ENCODE measurements at places on chromosomes 1 and 21.

DNA sequence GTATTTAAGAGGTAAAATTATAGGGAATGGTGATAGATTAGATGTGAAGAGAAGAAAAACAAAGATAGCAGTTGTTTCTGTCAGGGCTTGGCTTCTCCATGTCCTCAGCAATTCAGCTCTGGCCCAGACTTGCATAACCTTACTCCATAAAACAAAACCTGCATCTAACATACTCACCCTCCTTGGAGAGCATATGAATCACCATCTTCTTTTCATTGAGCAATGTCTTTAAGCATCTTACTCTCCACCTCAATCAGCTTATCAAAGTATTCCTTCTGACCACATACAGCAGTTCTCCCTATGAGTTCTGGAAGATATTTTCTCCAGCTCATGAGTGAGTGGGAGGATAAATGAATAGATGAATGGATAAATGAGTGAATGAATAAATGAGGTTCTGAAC lies 49.0 kb downstream of the RAB3B start:
- DNase-seq: no peak

- DNase-seq: no peak
Observed at GRCh38 chr1:28835237-28835650, 23.3 kb downstream of the OPRD1 start.

- no peak for DNase-seq
Observed at GRCh38 chr1:239977416-239977815, 114.3 kb upstream of the FMN2 start.

DNA sequence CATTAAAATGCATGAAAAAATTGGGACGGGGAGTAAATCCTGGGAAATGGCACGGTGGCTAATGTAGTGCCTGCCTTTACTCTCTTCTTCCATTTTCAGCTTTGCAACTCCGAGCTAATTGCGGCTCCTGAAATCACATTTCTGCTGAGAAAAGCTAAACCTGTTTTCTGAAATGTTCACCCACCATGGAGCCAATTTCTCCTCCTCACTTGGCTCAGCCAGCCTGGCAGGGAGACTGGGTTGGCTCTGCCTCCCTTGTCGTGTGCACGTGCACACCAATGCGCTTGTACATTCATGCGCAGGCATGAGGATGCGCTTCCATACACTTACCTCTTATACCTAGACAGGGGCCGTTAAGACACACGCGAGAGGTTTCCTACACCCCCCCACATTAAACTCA lies 165.4 kb downstream of the PLXNA2 start:
- no peak for DNase-seq

- no peak for DNase-seq
Observed at GRCh38 chr1:78715181-78715661, 65.6 kb downstream of the IFI44 start.

DNA sequence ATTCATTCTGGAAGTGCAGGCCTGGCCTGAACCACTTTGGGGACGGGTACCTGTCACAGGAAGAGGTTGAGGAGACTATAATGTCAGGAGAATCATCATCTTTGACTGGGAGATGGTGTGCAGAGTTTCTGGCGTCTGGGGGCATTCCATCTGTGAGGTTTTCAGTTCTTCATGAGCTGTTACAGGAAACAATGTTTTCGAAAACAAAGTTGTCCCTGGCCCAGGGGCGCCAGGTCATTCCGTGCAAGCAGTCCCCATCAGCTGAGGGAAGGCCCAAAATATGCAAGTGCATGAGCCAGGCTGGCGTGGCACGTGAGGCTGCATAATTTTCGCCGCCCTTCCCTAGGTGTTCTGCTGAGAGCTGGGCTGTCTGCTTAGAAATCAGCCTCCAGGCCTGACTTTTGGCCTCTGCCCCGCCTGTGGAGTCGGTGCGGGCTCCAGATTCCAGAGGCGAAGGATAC lies 68.4 kb upstream of the ATP5PO start:
- DNase-seq: no peak

DNA sequence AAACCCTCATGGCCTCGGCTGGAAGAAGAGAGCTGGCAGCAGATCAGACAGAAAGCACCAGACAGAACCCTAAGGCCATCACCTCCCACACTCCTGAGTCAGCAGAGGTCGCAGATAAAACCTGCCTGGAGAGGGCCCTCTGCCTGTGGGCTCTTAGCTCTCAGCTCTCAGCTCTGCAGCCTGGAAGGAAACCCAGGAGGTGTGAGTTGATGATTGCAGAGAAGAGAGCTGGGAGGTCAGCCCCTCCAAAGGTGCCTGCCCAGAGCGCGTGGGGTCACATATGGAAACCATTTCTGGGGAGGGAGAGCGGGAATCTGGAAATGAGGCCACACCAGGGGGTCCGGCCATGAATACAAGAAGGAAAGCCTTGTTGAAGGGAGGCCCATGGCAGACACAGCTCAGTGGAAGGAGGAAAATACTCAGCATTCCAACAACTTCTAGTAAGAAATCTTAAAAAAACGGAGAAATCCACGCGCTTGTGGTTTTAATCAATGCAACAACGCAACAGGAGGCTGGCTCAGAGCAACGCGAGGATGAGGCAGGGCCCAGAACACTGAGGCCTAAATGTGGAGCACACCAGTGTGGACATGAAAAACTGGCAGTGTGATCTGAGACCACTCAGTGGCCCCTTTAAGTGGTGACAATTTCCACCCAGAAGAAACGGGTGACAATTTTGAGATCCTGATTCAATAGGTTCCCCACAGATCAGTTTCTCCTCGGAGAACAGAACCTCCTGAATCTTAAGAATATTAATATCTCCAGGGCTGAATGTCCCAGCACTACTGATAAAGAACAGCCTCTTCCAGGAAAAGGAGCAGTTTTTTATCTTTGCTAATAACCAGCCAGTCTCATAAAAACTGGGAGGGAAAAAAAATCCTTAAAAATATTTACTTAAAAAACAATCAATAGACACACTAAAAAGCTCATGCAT lies 45.7 kb downstream of the PSMG1 start:
- no peak for DNase-seq

- no peak for DNase-seq
Observed at GRCh38 chr1:119440721-119441307, 25.9 kb downstream of the HSD3B2 start.

DNA sequence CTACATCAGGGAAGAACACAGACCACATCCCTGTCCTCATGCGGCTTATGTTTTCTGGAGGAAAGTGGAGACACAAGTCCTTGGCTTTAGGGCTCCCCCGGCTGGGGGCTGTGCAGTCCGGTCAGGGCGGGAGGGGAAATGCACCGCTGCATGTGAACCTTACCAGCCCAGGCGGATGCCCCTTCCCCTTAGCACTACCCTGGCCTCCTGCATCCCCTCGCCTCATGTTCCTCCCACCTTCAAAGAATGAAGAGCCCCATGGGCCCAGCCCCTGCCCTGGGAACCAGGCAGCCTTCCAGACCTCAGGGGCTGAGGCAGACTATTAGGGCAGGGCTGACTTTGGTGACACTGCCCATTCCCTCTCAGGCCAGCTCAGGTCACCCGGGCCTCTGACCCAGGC lies 45.5 kb downstream of the TNNT2 start:
- no peak for DNase-seq

- no peak for DNase-seq
Observed at GRCh38 chr1:170660871-170661645, 2.9 kb upstream of the PRRX1 start.

- no peak for DNase-seq
Observed at GRCh38 chr1:109721042-109721441, 9.0 kb downstream of the GSTM5 start.

DNA sequence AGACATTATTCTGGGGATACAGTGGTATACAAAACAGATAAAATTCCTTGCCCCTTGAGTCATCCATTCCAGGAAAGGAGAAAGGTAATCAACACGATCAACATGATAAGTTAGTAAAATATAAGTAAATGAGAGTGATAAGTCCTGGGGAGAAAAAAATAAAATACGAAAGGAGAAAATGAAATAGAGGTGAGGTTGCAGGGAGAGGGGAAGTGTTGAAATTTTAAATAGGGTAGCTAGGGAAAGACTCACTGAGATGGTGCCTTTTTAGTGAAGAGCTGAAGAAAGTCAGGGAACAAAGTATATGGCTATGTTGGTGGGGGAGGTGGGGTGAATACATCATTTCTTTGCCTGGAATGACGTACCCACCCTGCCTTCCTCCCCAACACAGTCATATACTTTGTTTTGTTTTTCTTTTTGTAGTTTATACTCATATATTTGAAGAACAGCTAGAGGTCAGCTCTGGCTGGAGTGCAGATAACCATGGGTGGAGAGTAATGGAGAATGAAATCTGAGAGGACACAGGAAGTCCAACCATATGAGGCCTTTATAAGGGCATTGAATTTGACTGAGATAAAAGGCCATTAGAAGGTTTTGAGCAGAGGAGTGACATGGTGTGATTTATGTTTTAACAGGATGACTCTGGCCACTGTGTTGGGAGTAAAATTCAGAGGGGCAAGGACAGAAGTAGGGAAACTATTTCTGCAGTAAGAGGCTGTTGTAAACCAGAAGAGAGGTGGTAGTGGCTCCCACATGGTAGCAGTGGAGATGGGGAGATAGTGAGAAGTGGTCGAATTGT lies 54.8 kb downstream of the OSBPL9 start:
- no peak for DNase-seq

GRCh38 chr1:208433086-208433485 lies 188.9 kb upstream of the PLXNA2 start:
- DNase-seq: no peak

- no peak for DNase-seq
Observed at GRCh38 chr1:177915641-177916040, 54.2 kb downstream of the SEC16B start.

GRCh38 chr1:154609398-154610380 lies 1.7 kb upstream of the ADAR start:
- DNase-seq: no peak

DNA sequence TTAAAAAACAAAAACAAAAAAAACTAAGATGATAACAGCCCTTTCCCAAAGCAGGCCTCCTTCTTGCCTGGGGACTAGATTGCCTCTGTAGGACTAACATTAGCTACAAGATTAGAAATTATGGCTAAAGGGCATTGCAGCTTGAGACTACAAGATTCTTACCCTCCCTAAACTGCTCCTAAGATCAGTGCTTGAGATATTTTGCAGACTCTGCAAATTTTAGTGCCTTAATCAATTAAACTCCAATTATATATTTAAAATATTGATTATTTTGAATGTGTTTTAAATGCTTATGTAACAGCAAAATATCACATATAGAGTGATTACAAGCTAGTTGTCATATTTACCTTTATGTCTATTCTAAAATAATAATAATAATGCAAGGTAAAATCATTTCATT lies 47.4 kb upstream of the SLC5A9 start:
- no peak for DNase-seq

DNA sequence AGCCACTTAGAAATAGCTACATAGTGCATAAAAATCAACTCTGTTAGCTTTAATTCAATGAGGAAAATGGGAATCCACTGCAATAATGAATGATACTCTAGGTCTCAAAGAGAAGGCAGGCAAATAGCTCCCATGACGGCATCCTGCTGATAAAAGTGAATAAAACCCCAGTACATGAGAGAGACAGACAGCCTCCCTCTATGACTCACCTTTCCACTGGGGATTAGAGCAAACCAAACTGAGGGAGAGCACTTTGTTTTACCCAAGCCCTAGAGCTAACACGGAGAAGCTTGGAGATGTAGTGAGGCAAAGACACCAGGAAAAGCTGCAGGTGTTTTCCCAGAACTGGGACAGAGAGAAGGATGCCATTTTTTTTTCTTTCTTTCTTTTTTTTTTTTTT lies 621.9 kb downstream of the LRRIQ3 start:
- no peak for DNase-seq

DNA sequence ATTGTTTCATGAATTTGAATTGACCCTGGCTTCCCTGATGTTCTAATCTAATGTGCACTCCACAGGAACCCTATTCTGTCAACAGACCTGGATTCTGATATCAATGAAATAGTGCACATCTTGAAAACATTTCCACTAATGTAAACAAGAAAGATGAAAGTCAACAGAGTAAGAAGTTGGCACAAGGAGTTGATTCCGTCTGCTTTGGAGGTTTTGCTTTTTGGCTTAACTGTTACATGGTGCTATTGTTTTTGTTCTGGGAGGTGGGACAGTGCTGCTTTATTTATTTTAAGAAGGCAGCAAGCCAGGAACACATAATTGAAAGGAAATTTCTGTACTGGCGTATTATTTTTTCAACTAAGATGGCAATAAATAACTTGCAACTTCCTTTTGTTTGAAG lies 73.3 kb downstream of the LEPR start:
- no peak for DNase-seq

DNA sequence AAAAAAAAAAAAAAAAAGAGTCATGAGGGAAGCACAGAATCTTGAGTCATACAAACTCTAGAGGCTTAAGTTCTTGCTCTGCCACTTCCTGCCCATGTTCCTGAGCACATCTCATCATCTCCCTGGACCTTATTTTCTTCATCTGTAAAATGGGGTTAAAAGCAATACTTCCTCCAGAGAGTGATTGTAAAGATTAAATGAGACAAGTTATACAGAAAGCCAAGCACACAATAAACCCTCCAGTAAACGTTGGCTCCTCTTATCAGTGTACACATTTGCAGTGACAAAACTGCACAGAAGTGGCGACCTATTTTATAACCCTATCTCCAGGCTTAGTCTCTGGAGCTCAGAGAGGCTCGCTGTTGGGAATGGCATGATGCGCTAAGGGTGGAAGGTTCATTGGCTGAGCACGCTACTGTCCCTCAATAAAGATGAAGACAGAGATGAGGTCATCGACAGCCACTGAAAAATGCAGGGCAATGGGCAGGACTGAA lies 82.1 kb downstream of the RRAGC start:
- DNase-seq: no peak

DNA sequence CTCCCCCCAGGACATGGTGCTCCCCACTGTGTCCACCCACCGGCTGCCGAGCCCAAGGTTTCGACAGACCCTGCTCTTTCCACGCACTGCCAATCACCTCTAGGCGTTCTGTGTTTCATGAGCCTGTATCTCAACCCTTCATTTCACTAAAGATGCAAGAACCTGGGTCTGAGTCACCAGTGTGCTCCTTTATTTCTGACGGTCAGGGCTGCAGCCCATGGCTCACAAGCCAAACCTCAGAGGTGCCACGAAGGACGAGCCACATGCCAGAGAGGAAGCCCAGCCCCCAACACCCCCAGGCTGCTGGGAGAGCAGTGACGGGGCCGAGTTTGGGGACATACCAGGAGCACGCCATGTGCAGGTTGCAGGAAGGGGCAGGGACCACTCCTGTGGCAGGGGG lies 79.2 kb upstream of the ARHGEF16 start:
- DNase-seq: no peak

Data from germinal center (tissue), 1 donor.